Stimulated activated CD4-positive, alpha-beta T cell treated with anti-CD3 and anti-CD28 coated beads, Interleukin-1b, Interleukin-23, amount 100 ng/mL, for 48 hours (primary cell): ENCODE measurements at places on chromosomes 1 and 21.

DNA sequence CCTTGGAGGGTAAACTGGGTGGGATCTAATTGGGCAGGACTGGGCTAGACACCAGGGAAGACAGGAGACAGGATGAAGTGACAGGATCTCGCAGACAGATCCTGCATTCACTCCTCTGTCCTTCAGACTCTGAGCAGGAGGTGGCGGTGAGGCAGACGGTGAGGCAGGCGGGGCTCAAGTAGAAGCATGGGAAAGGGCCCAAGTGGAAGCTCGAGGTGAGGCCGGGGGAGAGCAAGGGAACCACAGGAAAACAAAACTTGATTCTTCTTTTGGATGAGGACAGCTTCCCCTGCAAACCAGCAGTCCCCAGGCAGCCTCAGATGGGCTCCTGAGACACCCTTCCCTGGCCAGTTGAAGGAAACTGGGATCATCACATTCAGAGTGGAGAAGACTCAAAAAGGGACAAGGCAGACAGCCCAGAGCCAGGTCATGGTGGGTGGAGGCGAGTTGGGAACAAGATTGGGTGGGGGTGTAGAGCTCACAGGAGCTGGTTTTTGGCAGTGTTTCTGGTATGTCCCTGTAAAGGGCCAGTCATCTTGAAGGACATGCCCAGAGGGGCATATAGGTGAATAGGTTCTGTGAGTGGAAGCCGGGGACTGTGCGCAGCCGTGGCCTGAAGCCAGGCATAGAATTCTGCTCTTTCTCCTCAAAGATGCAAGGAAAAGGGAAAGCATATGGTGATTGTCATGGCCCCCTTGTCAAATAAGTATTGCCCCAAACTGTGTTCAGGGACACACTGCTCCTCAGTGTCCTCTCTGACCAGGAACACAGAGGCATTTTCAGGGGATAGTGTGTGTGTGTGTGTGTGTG lies 18.0 kb downstream of the INKA2 start:
- no peak for DNase-seq

DNA sequence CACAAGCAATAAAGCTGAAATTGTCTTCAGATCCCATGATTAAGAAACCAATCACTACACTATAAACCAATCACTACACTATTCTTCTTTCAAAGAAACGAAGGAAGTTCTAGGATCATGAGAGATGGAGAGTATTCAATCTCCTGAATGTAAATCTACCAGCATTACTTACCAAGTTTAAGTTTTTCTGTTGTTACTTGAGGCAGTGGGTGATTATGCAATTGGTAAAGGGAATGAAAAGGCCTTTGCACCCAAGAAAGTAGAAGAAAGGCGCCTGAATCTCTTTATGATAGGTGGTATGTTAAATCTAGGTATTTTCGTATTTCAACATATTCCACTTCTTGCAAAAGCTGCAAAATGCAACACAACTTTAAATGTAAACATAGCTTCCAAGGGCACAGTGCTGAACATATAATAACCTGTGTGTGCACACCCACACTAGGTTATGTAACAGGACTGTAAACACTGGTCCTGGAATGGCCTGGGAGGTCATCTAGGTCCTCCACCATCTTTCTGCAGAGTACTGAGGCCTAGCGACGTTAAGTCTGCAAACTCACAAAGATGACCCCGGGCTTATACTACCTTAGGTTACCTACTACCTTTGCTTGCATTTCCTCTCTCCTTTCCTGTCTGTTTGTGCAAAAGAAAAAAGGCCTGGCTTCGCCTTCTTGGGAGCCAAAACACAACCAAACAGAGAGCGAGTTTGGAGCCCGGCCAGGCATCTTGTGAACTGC lies 1.1 kb upstream of the UAP1 start:
- DNase-seq: no peak

DNA sequence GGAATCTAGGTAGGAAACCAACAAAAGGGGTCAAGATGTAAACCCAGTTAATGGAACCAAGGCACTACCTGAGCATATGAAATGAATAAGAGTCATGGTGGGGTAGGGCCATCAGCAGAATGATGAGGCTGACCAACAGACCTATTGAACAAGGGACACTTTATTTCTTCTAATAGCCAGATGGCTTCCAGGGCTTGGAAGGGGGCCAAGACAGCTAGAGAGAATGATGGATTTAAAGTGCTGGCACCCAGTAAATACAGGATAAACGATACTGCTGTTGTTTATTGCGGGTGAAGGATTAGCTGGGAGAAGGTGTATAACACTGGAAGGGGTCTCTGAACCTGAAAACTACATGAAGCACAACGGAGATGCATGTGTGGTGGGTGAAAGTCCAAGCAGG lies 15.6 kb downstream of the DDAH1 start:
- no peak for DNase-seq

- DNase-seq: no peak
These were observed 95.6 kb downstream of the ASH1L start for GRCh38 chr1:155466996-155467395.

- no peak for DNase-seq
These were observed 290.0 kb downstream of the OMA1 start for GRCh38 chr1:58256546-58256945.

DNA sequence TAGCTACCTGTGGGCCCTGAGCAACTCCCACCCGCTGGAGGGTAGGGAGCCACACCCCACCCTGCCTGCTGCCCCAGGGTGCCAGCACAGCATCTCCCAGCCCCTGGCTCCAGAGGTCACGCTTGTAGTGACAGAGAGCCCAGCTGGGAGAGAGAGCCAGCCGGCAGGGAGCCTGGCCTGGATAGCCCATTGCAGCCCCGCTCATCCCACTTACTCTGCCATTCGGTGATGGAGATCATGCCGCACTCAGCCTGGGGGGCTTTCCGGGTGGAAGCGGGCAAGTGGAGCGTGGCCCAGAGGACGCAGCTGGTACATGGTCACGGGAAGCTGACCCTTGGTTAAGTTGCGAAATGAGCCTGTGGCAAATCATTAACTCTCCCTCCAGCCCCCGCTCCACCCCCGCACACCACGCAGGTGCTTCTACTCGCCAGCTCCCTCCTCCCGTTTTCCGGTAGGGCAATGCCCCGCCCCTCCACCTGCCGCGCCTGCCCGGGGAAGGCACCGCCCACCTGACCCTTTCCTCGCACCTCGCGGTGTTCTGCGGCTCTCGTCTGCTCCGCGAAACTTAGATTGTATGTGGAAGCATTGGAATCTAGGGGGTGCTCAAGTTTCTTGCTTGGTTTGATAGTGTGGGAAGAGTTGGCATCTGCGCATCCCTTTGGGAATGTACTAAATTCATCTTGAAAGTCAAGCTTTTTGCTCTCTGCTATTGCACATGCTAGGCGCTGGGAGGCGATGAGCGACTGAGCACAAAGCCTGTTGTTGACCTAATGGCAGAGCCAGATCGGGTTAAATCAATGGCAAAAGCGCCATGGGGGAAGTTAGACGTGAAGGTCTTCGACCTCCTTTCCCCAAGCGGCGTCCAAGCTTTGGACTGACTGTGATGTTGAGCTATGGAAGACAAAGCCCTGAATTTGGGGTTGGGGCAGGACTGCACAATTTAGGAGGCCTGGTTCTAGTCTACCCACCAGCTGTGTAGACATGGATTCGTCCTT lies at the start of gene GOLT1A:
Gene GOLT1A (minus strand): TSS at position 321 of the 995 bp plus-strand sequence. CDS start 82 bp downstream, at position 239.
- peak; percentile 50 for DNase-seq

- DNase-seq: no peak
These were observed 5.1 kb upstream of the SLC16A1 start for GRCh38 chr1:112961072-112961471.

- no peak for DNase-seq
These were observed 512.5 kb upstream of the LRRC7 start for GRCh38 chr1:69055194-69055593.

DNA sequence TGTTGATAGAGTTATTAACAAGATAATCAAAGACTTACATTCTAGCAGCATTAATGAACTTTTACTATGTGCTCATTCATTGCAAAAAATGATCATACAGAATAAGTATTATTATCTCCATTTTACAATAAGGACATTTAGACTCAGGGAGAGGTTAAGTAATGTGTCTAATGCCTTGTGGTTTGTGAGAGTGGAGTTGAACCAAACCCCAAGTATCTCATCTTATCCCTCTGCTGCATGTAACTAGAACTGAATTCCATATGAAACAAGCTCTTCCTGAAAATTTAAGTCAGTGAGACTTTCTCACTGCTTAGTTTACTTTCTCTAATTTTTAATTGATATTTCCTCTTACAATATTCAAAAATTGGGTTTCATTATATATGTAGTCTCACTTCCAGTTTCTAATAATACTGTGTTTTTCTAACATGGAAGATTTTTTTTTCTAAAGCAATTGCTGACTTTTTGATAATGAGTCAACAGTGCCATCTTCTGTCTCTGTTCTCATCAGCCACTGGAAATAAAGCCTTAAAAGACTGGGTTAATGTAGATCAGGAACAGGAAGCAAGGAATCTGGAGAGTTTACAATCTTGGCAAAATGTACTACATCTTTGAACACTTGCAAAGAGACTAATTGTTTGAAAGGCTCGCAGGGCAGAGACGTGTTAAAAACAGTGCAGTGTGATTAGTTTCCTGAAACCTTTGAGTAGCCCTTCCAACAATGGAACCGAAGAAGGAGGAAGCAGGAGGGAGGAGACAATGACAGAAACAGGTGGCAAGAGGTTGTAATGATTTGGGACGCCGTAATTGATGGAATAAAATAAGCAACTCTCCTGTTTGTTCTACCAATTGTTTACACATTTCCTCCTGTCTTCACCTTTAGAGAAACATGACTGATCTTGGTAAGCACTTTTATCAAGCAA lies 567.6 kb downstream of the MRPL39 start:
- DNase-seq: no peak
